ENCODE measurements at places on chromosomes 6 and 20.

GRCh38 chr6:2531426-2532215 is 219.1 kb downstream of the MYLK4 start:
- DNase-seq, result peak; percentile 85

DNA sequence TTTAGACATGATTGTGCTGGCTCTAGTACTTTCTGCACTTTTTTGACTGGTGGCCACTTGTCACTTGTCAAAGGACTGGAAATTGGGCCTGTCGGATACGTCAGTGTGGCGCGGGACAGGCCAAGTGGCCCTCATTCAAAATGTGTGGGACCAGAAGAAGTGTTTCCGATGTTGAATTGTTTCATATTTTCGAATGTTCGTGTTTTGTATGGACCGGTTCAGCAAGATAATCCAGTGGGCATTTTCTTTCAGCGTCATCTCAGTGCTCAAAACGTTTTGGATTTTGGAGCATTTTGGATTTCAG is 3.5 kb downstream of the KIF25 start:
- DNase-seq, result no peak

GRCh38 chr6:127998985-127999384 is 98.1 kb upstream of the THEMIS start:
- no peak for DNase-seq

DNA sequence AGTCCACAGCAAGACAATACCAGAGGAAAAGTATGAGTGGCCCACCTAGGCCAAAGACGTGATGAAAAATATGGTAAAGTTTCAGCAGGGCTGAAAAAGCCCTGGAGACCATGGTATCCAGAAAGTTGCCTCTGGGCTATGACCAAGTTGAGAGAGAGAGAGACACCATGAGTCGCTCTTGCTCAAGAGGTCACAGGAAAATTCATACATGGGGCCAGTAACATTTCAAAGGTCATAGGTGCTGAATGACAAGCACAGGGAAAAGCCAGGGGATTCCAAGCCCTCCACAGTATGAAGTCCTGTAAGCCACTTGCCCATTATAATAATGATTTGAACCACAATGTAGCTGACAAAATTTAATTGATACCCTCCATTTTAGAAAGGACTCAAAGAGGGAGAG is 657.7 kb upstream of the CITED2 start:
- DNase-seq, result no peak

- DNase-seq, result no peak
These were observed 404 bp downstream of the SLC22A23 start for GRCh38 chr6:3456395-3456897.

DNA sequence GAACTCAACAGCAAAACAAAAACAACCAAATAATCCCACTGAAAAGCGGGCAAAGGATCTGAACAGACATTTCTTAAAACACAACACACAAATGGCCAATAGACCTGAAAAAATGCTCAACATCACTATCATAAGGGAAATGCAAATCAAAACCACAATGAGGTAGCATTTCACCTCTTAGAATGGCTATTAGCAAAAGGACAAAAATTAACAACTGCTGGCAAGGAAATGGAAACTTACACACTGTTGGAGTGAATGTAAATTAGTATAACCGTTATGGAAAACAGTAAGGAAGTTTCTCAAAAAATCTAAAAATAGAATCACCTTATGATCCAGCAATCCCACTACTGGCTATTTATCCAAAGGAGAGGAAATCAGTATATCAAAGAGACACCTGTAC is 20.9 kb downstream of the FAM8A1 start:
- DNase-seq, result no peak

DNA sequence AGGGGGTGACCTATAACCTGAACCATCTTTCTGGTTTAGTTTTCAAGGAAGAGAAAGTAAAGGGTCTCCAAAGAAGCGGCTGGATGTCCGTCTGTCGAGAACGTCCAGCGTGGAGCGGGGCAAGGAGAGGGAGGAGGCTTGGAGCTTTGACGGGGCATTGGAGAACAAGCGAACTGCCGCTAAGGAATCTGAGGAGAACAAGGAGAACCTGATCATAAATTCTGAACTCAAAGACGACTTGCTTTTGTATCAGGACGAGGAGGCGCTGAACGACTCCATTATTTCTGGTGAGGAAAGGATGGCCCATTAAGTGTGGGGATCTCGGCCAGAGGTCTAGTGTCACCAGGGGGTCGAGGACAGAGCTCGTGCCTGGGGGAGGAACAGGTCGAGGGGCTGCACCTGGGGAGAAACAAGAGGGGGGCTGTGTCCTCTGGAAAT is 159.2 kb downstream of the SYCP2 start:
- DNase-seq, result no peak

DNA sequence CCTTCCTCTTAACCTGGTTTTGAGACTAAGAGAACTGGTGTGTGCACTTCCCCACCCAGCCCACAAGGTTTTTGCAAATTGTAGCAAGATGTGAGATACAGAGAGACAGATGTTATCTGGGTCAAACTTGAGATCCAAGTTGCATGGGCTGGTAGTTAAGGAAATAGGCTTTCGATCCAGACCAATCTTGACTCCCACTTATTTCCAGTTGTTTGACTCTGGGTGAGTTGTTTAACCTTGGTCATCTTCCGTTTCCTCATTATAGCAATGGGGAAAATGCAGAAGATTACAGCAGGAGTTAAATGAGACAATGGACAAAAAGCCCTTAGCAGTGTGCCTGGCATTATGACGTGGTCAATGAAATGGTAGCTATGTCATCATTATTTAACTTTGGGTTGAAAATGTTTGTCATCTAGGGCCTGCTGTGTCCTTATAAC is 1.7 kb downstream of the SNX21 start:
- no peak for DNase-seq

- DNase-seq, result no peak
These were observed 89.6 kb upstream of the DOK5 start for GRCh38 chr20:54385746-54386145.

GRCh38 chr6:13763740-13764381 is 50.5 kb downstream of the MCUR1 start:
- no peak for DNase-seq

- DNase-seq, result no peak
These were observed 51.2 kb upstream of the RNF182 start for GRCh38 chr6:13873288-13874190.

GRCh38 chr20:10982692-10983091 is 308.9 kb upstream of the JAG1 start:
- peak; percentile 78 for DNase-seq

DNA sequence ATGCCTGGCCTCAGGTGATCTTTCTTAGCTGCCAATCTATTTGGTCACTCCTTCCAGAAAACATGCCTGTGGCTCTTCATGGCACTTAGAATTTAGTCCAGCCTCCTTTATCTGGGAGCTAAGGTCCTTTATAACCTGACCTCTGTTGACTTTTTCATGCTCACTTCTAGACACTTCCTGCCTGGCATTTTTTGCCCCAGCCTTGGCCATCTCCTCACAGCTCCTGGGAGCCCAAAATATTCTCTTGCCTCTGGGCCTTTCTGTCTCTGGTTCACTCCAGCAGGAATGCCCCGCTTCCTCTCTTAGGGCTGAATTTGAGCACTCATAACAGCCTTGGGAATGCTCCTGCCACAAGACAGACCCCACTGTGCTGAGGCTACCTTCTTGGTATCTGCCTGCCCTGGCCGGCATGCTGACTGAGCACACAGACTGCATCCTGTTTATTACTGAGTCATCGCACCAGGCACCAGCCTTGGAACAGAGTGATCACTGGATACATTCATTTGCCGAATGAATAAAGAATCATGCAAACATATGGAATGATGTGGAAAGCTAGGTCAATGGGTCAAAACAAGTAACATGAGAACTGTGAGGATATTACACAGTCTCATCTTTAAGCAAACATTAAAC is 5.8 kb upstream of the EEF1E1 start:
- DNase-seq, result peak; percentile 95

DNA sequence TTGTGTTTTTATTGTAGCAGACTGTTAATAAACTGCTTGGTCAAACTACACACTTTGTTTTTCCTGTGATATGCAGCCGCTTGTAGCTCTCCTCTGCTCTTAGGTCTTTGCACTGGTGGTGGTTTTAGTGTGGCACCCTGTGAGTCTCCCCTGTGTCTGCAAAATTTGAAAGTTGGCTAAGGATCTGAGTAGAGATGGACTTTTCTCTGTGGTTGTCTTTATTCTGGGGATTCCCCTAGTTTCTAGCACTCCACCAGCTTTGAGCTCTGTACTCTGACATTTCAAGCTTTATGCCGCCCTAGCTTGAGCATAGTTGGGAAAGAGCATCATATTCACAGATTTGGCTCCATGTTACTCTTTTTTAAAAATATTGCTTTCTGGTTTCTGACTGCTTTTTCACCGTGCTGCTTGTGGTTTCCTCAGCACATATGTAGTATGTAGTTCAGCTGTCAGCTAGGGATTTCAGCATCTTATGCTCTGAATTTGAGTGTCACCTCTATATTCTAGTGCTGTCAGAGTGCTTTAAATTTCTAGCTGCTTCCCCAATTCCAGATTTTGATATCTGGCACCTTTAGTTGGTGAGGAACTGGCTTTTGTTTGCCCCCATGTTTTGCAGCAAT is 25.4 kb downstream of the CDYL start:
- no peak for DNase-seq

DNA sequence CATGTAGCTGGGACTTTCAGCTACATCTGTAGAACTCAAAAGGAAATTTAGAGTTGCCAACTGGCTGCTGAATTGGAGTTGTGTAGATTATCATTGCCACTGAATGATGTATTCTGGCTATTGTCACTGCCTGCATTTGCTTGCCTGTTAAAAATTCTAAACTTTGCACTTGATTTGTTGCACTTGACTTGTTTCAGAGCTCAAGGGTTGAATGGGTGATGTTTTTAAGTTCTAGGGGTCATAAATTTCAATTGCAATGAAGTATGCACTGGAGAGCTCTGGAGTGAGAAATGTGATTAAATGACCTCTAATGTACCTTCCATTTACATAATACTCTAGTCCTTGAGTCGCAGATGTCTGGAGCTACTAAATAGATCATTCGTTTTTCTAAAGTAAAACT is 102.4 kb downstream of the TNFRSF21 start:
- DNase-seq, result no peak

DNA sequence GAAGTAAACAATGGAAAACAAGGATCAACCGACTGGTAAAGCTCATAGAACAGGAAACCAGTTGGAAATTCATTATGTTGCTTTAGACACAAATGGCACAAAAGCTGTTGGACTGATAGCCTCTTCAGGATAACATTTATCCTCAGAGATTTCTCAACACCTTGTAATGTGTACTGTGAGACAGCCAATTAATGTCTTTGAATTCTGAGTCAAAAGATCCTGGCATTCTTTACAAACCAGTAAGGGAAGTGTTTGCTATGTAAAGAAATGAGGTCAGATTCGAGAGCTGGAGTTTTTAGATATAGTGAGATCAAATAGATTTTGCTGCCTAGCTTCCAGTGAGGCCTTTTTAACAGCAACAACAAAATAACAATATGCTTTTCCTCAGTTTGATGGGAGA is 439.2 kb downstream of the C6orf118 start:
- no peak for DNase-seq

GRCh38 chr20:43537921-43538877 is 20.6 kb upstream of the SGK2 start:
- peak; percentile 13 for DNase-seq
